ENCODE measurements at places on chromosomes 16 and 17.
A peak's percentile ranks its signal among the peaks of the same experiment; 100 is the strongest.

- DNase-seq, result no peak
Measured at GRCh38 chr17:59278406-59278805, 53.0 kb upstream of the YPEL2 start.

DNA sequence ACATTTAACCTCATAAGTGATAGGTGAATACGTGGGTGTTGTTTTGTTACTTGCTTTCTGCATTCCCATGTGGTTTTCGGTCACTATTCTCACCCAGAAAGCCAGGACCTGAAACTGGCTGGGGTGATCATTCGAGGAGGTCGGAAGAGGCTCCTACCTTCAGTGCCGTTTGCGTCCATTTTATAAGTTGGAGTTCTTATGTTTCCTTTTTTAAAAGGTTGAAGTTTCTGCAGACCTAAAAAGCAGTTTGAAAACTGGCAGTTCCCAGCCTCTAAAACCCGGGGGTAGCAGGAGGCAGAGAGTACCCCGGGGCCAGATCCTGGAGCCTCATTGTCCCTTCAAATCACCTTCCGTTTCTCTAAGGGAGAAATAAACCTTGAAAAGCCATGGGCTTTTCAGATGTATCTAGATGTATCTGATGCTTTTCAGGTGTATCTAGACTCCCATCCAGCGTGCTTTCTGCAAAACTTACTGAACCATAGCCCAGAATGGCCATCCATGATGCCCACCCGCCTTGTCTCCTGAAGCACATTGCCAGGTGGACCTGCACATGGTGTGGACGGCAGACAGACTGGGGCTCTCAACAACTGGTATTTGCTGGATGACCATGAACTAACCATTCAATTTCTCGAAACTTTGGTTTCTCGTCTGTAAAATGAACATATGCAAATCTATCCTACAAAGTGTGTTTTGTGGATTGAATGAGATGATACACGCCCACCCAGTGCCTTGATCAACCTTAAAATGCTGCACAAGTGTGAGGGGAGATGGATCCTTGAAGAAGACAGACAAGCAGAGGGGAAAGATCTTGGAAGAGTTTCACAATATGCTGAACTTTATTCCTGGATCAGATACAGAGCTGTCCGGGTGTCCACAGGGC lies 1.3 kb downstream of the NLRC5 start:
- no peak for DNase-seq

- no peak for DNase-seq
Measured at GRCh38 chr17:65183736-65184135, 46.6 kb downstream of the RGS9 start.

GRCh38 chr17:49548506-49549310 lies 27.0 kb upstream of the NXPH3 start:
- no peak for DNase-seq

DNA sequence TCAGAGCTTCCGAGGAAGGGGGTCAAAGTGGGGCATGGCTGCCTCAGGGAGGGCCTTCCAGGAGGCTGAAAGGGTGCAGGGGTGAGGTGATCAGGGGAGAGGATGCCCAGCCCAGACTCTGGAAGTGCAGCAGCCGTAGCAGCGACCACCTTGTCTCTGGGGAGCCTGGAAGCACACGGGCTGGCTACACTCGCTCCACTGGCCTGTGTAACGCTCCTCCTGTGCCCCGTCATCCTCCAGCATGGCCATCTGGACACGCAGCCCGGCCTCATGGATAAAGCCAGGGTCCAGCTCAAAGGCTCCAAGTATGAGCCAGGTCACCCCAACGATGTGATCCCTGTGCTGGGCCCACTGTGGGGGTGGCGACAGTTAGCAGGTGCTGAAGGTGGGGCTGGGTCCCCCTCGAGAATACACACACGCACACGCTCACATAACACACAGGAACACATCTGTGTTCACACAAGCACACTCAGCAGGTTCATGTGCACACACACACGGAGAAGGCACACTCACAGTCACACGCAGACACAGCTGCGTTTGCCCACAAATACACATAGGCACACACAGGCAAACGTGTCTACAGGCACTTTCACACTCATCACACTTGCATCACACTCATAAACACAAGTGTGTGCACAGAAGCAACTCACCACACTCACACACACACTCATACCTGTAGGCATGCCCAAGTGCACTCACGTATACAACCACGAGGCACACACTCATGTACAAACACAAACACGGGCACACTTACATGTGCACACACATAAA lies 19.3 kb downstream of the POLR3K start:
- DNase-seq, result no peak

GRCh38 chr17:48995974-48996721 lies 1.0 kb upstream of the IGF2BP1 start:
- DNase-seq, result no peak

DNA sequence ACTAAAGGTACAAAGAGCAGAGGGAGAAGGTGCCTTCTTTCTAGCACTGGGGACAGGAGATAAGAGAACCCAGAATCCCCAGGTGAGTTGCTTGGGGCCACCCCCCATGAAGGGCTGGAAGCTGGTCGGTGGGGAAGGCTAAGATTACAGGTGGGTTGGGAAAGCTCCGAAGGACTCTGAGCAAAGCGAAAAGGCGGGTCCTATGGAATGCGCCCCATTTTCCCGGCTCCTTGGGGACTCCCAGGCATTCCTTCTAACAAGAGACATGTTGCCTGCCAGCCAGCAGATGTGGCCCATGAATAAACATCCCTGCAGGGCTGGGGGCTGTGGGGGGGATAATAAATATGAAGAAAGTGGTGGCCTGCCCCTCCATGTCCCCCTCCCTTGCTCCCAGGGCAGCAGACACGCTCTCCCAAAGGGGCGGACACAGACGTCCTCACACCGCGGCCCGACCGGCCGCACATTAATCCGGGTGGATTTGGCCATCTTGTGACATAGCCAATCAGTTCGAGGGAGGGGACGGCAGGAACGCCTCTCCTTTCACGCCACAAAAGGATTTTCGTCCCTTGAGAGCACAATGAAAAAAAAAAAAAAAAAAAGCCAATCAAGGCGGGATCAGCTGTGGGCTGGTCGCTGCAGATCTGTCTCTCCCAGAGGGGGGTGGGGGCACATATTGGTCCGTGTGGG lies 98.5 kb downstream of the SOX9 start:
- DNase-seq, result no peak

- DNase-seq, result peak; percentile 68
Measured at GRCh38 chr16:11100239-11100750, 155.7 kb downstream of the SOCS1 start.
